ENCODE measurements at places on chromosomes 7 and 10.

DNA sequence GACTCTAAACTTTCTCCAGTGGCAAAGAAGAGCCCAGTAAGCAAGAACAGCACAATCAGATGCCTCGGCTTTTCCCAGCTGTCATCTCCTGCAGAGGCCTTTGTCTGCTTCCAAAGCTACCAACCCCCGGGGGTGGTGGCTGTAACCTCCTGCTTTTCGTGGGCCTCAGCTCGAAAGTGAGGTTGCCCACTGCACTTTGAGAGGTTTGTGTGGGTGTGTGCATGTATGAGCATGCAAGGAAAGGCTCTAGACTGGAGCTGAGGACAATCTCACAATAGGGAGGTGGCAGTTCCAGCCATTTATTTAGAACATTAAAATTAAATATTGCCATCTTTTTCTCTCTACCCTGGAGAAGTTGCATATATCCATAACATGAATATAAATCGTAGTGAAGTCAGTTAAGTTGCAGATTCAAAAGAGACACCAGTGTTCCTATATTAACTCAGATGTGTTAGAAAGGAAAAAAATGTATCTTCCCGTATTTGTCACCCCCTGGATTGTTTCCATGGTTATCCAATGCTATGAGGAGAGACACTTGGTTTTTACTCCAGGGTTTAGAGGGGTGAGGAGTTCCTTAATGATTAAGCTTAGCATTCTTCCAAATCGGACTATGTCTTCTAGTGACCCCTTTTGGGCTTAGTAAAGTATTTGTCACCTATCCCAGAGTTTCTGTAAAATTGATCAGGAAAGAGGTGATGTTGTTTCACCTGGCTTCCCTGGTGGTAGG is 781.1 kb downstream of the INHBA start:
- DNase-seq = no peak

DNA sequence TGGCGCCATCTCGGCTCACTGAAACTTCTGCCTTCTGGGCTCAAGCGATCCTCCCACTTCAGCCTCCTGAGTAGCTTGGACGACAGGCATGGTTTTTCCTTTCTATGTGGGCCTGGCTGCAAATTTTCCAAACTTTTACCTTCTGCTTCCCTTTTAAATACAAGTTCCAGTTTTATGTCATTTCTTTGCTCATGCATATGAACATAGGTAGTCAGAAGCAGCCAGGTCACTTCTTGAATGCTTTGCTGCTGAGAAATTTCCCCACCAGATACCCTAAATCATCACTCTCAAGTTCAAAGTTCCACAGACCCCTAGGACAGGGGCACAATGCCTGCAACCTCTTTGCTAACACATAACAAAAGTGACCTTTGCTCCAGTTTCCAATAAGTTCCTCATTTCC is 21.6 kb upstream of the RPEL1 start:
- DNase-seq = no peak

- no peak for DNase-seq
Measured at GRCh38 chr7:124420367-124420766, 345.2 kb downstream of the GPR37 start.

DNA sequence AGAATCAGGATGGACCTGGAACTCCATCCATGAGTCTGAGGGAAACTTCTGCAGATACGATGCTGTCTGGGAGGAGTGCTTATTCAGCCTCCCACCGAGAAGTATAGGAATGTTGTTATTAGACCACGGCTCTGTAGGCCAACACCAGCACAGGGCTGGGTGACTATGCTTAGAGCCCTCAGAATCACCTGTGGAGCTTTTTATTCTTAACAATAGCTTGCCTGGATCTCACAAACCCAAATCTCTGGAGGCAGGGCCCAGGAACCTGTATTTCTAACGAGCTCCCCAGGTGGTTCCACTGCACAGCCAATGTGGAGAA is 55.6 kb upstream of the ARID5B start:
- DNase-seq = no peak

All from nucleus accumbens (tissue), 56 donors.